ENCODE measurements at places on chromosomes 13 and 19.

- peak; percentile 59 for DNase-seq
Measured at GRCh38 chr19:41352609-41353465, 885 bp downstream of the TGFB1 start.

DNA sequence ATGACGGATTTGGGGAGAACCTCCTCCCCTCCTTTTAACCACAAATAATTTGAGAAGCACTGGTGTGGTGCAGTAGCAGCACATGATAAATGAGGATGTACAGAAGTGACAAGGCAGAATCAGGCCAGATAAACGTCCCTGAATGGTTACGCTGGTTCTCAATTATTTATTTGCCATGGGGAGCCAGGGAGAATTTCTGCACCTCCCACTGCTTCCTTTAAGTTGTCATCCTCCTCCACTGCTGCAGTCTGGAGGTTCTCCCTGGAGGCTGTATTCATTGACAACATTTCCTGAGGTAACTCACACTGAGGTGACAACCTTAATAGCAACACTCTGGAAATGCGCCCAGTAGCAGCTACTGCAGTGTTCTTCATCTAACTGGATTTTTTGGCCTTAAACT is 308.9 kb upstream of the SLITRK1 start:
- DNase-seq: no peak

GRCh38 chr19:58361900-58362271 is 665 bp downstream of the ZNF497 start:
- DNase-seq: peak; percentile 20

DNA sequence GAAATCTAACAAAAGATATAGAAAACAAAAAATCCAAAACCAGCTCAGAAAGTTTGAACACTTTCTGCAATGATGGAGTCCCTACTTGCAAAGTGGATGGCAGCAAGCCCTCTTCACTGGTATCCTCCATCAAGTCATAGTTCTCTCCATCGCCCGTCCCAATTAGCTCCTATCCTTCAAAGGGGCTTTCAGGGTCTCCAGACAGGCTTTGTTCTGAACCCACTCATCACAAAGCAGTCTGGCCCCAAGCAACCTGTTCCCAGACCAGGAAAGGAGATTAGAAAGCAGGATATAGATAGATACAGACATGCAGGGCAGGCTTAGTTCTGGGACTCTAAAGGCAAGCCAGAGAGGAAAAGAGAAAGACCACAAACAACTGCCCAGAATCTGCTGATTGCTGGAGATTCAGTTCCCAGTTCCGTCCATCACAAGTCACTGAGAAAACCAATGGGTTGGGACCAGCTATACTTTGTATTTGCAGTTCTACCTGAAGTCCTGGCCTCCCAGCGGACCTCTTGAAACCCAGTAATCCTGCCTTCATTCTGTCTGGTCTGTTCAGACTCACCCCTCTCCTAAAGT is 47.2 kb upstream of the EPHX3 start:
- DNase-seq: no peak

DNA sequence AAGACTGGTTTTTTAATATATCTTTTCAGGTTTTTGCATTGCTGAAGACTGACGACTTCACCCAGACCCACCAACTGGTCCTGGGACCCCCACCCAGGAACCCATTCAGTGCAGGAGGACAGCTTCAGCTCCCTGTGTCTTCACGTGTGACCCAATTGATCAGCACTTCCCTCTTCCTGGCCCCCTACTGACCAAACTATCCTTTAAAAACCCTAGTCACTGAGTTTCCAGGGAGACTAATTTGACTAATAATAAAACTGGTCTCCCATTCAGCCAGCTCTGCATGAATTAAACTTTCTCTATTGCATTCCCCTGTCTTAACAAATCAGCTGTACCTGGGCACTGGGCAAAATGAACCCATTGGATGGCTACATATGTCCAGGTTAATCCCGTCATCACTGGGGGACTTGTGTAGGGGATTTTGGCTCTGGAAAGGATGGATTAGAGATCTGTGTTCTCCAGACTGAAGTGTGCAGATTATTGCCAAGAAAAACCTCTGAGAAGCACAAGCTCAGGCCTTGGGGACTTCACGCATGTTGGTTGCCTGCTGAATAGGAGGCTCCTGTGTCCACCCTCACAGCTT is 16.3 kb upstream of the PARP4 start:
- DNase-seq: no peak
